ENCODE measurements at places on chromosomes 1 and 21. TPM values are rescaled to one million over a fixed set of nuclear protein-coding genes. Genes with fewer than 3 reads are reported as not detected.

DNA sequence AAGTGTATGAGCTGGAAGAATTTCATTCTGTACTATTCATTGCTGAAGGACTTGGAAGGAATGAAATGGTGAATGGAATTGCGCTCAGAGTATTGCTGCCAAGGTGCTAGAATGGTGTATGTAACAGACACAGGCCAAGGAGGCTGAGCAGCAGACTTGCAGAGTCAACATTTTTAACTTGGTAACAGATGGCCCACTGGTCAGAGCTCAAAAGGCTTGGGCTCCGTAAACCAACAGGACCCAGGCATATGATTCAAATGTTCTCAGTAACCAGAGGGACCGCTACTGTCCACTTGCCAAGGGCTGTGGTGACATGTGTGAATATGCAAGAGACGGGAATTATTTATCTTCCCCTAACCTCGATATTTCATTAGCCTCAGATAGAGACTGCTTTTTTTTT is 28.8 kb upstream of the PTGFRN start:
- no peak for DNase-seq

- no peak for DNase-seq
Observed at GRCh38 chr1:154141240-154141639, 13.6 kb downstream of the NUP210L start.

DNA sequence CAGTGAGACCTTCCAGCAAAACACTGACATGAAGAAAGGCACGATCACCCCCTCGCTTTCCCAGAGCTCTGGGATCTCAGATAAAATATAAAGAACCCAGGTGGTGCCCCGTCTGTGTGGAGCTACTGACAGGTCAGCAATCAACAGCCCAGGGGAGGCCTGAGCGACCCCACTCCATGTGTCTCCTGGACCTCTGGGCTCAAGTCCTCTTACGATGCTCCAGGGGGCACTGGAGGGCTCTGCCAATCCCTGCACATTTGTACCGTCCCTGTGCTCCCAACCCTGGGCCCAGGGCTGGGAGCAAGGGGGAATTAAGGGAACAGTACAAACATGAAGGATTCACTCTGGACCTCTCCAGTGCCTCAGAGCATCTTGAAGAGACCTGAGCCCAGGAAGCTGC is 12.5 kb downstream of the S100A7A start:
- DNase-seq = no peak

DNA sequence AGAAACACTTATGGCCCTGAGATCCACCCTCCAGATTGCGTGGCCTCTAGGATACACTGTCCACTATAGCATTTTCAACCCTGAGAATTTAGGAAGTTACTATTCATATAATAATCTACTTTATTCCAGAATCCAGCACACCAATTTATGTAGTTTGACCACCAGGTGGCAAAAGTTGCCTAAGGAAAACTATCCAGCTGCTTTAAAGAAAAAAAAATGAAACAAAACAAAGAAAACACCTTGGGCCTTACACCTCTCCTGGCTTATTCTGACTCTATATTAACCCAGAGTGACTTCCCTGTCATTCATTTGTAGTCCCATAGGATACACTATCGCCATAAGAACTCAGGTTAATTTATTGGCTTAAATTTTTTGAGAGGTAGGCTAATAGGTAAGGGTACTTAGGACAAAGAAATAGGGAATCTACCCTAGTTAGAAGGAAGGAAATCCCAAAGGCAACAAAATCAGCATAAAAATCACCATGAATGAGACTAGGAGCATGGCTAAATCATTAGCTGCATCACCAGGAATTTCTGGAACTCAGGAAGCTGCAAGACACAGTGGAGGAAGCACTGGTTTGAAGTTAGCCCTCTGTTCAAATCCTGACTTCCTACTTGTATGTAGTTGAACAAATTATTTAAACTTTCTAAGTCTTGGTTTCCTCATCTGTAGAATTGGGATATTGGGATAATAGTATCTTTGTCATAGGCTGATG is 107.5 kb downstream of the SPAG17 start:
- no peak for DNase-seq

DNA sequence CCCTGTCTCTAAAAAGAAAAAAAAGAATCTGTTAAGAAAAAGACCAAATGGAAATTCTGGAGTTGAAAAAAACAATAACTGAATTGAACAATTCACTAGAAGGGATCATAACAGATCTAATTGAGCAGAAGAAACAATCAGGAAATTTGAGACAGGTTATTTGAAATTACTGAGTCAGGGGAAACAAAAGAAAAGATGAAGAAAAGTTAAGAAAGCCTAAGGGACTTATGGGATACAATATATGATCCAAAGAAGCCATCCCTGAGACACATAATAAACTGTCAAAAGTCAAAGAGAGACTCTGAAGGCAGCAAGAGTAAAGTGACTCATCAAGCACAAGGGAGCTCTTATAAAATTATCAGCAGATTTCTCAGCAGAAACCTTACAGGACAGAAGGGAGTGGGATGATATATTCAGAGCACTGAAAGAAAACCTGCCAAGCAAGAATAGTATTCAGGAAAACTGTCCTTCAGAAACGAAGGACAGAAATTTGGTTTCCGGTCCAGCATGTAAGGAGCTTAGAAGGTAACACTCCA is 44.5 kb downstream of the SLC2A1 start:
- no peak for DNase-seq

DNA sequence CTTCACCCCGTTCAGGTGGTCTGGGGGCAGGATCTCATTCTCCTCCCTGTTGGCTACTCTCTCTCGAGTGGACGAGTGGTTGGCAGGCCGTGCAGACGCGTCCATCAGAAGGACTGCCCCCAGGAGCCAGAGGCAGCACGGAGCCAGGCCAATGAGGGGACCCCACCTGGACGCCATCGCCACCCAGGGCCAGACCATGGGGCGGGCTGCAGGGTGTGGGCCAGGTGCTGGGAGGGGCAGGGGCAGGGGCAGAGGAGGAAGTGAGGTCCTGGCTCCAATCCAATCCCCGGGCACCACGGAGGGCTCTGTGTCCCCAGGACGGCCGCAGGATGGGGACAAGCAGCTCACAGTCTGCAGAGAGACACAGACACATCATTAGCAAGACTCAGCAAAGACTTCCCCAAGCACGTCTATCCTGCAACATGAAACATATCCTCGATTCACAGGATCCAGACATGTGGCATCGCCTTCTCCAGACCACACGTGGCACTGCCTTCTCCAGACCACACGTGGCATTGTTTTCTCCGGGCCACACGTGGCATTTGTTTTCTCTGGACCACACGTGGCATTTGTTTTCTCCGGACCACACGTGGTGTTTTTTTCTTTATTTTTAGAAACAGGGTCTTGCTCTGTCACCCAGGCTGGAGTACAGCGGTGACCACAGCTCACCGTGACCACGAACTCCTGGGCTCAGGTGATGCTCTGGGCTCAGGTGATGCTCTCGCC is 3.0 kb downstream of the SDF4 start:
- DNase-seq = no peak

GRCh38 chr1:9338397-9339246 is 45.9 kb downstream of the SPSB1 start:
- DNase-seq = peak; percentile 32

GRCh38 chr1:223315665-223316064 is 48.3 kb downstream of the SUSD4 start:
- no peak for DNase-seq

DNA sequence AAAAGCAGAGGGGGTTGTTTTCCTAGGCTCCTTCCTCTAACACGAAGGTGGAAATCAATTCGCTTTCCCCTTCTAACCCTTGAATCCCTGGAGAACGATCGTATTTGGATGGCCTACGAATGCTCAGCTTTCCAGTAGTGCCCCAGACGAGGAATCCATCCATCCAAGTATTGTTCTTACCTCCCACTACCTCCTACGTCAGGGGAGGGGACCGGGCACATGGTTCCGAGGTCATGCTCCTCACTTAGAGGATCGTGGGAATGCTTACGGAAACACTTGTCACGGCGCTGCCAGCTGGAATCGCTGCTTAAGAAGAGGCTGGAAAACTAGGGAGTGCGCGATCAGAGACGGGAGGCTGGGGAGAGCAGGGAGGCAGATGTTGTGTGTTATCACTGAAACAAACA is 47.4 kb downstream of the CAPZB start:
- peak; percentile 91 for DNase-seq

GRCh38 chr1:244337839-244338238 is 113.9 kb downstream of the ADSS2 start:
- DNase-seq = no peak

DNA sequence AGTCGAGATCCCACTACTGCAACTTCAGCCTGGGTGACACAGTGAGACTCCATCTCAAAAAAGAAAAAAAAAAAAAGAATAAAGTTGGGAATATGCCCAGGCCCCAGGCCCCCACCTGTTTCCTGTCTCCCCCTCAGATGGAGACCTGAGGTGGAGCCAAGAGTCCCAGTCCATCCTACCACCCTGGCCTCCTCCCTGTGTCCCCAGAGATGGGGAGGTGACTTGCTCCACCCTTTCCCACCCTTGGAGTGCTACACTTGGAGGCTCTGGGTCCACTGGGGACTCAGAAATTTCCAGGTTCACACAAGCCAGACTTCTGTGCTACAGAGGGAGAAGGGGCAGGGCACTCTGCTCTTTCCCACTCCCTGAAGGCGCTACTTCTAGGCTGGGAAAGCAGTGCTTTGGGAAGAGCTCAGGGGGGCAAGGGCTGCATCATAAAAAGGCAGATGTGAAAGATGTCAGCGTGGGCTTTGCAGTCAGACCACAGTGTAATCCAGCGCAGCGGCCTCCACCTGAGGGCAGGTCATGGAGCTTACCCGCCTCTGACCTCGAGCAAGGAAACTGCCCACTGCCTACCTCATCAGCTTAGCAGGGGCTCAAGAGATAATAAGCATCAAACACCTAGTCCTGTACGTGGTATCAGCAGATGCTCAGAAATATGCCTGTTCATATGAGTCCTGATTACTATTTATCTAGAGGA is 13.4 kb downstream of the TMEM63A start:
- no peak for DNase-seq

DNA sequence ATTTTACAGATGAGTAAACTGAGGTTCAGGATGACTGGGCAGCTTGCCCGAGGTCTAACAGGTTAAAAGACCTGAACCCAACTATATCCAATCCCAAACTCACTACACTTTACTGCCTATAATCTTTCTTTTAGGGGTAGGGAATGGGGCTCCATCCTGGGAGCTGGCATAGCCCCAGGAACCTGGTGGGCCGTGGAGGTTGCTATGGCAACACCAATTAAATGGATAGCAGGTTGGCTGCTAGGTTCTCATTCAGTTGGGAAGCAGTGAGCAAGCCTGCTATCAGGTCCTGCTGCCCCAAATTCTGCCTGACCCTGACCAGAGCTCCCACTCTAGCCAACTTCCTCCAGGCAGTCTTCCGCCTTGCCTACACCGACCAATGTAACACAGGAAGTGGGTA is 40.9 kb downstream of the LRP8 start:
- DNase-seq = no peak

DNA sequence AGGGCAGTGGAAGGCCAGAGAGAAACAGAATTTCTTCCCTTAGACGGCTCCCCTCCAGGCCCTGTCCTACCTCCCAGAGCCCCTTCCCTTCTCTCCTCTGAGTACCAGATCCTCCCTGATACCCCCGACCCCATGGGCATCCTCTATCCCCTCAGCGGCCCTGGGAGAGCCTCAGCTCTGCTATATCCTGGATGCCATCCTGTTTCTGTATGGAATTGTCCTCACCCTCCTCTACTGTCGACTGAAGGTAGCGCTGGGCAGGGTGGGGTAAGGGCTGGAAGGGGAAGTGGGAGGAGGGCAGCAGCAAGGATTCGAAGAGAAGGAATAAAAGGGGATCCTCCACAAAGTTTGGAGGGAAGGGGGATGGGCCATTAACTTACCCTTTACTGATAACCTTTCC is 2.7 kb downstream of the FCER1G start:
- no peak for DNase-seq

- DNase-seq = no peak
Observed at GRCh38 chr1:231199868-231200267, 38.0 kb downstream of the TRIM67 start.

GRCh38 chr1:30807318-30808066 is 49.9 kb upstream of the LAPTM5 start:
- DNase-seq = no peak

GRCh38 chr1:93253516-93253915 is 73.0 kb downstream of the CCDC18 start:
- DNase-seq = no peak

GRCh38 chr1:16484931-16485330 is 29.2 kb downstream of the RNU1-1 start:
- no peak for DNase-seq

MMP23B gene
- 0.33 TPM for total RNA-seq

GRCh38 chr1:26972390-26972789 is 12.1 kb upstream of the KDF1 start:
- DNase-seq = no peak

ATP1A2 gene
- not detected for total RNA-seq

DNA sequence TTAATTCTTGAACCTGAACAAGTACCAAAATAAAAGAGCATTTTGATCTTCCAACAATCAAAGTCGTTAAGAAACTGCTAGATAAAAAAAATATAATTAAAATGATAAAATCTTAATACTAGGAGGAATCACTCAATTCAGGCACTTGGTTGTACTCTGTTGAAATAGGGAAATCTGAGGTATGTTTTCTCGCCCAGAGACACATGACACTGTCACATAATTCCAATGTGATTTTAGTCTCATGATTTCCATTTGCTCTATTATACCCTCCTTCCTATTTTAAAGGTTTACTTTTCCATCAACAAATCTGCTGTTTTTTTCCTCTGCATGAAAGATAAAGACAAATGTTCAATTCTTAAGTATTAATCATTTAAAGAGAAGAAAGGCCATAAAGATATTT is 97.6 kb downstream of the ZZZ3 start:
- DNase-seq = no peak

ACKR1 gene
- not detected for total RNA-seq

FMO5 gene
- total RNA-seq = 0.73 TPM

AQP10 gene
- 0.13 TPM for total RNA-seq

- no peak for DNase-seq
Observed at GRCh38 chr1:56532350-56532683, 47.0 kb downstream of the PLPP3 start.

Data from pulmonary artery endothelial cell (primary cell).